ENCODE measurements at places on chromosomes 7 and 10.
A peak's percentile ranks its signal among the peaks of the same experiment; 100 is the strongest.

DNA sequence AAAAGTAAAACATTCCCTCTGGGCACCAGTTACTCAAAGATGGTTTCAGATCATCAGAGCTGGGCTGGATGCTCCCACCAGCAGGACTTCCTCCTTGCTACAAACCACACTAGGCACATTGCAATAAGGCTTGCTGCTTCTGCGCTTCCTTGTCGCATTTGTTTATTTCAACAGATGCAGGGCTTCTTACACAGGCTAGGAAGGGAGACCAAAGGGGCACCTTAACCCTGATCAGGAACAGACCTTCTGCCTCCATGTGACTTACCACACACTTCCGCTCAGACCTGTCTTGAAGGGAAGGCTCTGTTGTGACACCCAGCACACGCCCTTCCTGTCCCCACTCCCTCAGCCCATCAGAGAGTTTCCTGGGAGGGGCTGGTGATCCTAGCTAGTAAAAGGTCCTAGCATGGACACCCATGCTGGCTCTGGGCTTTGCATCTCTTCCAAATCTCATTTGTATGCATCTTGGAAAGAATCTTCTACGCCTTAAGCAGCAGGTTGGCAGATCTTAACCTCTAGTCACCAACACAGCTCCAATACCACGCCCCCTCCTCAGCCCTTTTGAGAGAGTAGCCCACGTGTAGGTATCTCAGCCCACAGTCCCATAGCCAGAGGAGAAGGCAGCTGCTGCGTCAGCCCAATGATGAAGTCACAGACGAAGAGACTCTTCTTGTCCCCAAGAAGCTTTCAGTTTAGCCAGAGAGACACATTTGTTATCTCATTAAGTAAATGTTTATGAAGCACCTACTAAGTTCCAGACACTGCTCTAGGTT lies 47.1 kb upstream of the SVIL start:
- DNase-seq: peak; percentile 28

DNA sequence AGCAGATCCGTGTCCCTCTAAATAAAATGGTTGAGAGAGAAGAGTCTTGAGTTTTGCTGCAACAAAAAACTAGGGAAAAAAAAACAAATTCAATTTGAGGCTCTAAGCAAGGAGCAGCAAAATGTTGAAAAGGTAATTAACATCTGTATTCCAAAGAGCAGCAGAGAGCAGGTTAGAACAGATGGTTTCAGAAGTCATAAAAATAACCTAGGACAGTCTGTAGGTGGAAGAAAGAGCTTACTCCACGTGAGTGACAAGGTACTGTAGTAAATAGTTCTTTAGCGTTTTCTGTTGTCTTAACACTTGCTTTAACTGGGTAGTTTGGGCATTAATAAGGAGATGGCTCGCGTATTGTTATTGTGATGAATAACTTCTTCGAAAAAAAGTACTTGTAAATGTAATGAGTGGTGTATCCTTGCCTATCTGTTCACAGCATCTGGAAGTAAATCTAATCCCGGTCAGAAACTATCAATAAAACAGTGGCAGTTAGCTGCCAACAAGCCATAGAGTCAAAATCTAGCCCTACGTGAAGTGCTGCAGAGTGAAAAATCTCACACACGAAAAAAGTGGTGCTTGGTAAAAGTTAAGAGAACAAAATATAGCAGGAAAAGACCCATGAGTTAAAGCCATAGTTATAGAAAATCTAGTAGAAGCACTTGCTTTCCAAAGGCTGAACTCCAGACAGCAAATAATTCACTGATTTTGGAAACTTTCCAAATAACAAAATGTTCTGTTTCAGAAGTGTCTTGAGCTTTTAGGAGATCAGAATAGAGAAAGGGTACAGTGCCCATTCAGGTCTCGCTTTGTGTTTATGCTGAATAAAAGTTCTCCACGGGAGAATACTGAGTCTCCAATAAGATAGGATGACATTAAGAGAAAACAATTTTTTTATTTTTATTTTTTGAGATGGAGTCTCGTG lies 49.3 kb upstream of the PARD3 start:
- DNase-seq: no peak

DNA sequence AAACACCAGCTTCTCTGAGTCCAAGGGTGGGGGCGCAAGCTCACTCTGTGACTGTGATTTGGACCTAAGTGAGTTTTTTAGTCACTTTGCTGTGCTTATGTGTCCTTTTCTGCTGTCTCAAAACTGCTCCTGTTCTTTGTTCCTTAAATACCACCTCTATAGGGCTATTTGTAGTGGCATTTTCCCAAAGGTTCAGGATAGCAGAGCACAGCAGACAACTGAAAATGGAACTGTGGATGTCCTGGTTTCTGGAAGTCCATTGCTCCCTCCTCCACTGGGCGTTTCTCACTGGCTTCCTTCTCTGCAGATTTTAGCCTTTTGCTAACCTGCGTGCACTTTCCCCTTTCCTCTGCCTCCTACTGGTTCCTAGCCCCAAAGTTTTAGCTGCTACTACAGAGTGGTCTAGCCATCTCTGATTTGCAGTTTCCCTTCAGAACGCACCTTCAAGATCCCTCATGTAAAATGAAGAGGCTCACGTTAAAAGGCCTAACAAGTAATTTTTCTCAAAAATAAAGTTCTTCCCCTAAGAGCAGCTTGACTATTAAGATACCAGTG lies 25.6 kb downstream of the BLVRA start:
- DNase-seq: no peak

DNA sequence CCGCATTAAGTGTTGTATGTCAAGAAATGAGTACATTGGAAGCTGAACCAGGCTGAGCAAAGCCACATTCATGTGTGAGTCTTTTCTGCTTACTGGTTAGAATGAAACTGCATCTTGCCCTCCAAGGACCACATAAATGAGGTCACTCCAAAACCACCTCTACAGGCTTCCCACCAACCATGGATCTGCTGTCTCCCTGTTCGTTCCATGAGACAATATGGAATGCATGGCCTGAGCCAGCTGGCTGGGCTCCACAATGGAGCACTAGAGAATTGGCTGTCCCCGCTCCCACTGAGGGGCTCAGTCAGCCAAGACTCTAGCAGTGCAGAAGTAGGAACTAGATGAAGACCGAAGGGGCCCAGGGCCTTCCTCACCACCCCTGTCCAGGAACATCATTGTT lies 120.8 kb downstream of the TNS3 start:
- DNase-seq: no peak

DNA sequence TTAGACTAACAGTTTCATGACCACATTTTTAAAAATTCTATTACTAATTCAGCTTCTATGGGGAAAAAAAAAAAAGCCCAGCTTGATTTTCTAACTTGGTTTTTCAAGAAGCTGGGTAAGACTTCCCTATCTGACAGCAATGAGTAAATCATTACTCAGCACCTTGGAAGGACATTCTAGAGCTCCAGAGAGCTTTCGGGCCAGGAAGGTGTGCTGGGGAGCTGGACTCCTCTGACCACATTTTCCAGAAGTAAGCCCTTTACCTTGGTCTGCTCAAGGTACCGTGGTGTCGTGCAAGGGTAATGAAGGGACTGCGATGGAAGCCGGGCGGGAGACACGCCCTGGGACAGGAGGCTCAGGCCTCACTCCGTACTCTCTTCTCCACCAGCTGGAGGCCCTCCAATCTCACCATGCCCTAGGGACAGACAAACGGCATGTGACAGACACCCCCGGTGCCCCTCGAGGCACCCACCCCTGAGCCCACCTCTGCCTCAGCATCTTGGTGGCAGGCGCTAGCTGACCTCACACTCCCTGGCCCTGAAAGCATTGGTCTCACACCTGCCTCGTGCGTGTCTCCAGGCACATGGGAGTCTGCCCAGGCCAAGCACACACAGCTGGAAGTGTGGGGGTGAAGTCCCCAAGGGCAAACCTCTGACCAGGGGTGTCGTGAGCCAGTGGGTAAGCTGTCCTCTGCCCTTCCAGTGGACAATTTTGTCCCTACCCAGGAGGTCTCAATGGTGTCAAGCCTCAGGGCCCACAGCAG lies 152.1 kb downstream of the OAT start:
- DNase-seq: no peak

- DNase-seq: peak; percentile 10
Measured at GRCh38 chr10:100656454-100656853, 88.9 kb upstream of the PAX2 start.

GRCh38 chr10:70457759-70458305 lies 16.4 kb upstream of the NODAL start:
- DNase-seq: no peak

All from stimulated activated CD4-positive, alpha-beta T cell treated with anti-CD3 and anti-CD28 coated beads, Interleukin-1b, Interleukin-23, amount 100 ng/mL, for 48 hours (primary cell).